ENCODE measurements at places on chromosomes 7 and 10. TPM values are rescaled to one million over a fixed set of nuclear protein-coding genes. Genes with fewer than 3 reads are reported as not detected.
A peak's percentile ranks its signal among the peaks of the same experiment; 100 is the strongest.

Gene RELN
- total RNA-seq, result 0.20 TPM

Gene SOSTDC1
- 0.20 TPM for total RNA-seq

- no peaks in the 10 kb centered on the region for H3K36me3 ChIP-seq
- no peak overlapping the region for H3K4me3 ChIP-seq
- peaks cover 11% of the 10 kb centered on the region for H3K4me1 ChIP-seq
- no peak for DNase-seq
- no peak overlapping the region for H3K27ac ChIP-seq
- H3K27me3 ChIP-seq, result no peaks in the 10 kb centered on the region
Measured at GRCh38 chr10:122493761-122494160, 32.4 kb downstream of the HTRA1 start.

DNA sequence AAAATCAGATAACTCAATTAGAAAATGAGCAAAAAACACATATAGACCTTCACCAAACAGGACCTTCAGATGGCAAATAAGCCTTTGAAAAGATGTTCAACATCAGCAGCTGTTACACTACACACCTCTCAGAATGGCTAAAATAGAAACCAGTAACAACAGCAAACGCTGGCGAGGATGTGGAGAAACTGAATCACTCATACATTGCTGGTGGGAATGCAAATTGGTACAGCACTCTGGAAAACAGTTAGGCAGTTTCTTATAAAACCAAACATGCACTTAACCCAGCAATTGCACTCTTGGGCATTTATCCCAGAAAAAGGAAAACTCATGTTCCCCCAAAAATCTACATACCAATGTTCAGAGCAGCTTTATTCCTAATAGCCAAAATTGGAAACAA is 37.7 kb upstream of the SMARCD3 start:
- no peaks in the 10 kb centered on the region for H3K4me1 ChIP-seq
- no peaks in the 10 kb centered on the region for H3K27me3 ChIP-seq
- no peak for DNase-seq
- no peak overlapping the region for H3K27ac ChIP-seq
- no peaks in the 10 kb centered on the region for H3K36me3 ChIP-seq

DNA sequence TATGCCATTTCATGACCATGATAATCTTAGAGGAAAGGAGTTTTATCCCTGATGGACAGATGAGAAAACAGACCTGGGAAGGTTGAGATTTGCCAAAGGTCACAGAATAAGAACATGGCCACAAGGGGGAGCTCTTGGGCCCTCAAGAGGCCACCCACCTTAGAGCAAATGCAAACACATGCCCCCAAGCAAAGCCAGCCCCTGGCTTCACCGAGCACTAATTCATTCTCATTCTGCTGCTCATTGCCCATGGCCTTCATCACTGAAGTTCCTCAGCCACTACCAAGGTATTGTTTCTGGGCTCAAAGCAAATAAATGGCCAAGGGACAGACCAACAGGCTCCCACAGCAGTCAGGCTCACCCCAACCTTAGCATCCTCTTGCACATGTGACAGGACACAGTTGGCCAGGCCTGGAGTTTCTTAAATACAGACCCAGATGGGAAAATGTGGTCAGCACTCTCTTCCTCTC is 44.2 kb downstream of the PDLIM1 start:
- no peaks in the 10 kb centered on the region for H3K4me1 ChIP-seq
- no peak overlapping the region for H3K4me3 ChIP-seq
- no peak overlapping the region for H3K27ac ChIP-seq
- peak; percentile 65 for DNase-seq

DNA sequence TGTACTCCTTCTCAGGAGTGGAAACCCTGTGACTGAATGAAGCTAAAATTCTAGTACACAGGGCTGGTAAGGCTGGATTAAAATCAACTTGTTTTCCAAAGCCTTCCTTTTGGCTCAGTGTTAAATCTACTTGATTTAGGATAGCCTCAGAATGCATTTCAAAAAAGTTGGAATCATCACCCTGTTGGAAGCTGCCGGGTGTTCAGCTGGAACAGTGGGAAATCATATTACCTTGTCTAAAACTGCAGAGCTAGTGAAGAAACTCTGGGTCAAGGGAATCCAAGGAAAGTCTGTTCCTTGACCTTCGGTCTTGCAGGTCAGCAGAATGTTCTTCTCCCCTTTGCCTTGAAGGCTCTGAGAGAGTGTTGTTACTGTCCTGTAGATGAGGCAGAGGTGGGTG is 252.1 kb upstream of the INHBA start:
- H3K4me1 ChIP-seq, result no peaks in the 10 kb centered on the region
- no peak for DNase-seq
- peaks cover 33% of the 10 kb centered on the region for H3K27me3 ChIP-seq
- H3K36me3 ChIP-seq, result no peaks in the 10 kb centered on the region
- no peak overlapping the region for H3K27ac ChIP-seq
- no peak overlapping the region for H3K4me3 ChIP-seq

- H3K36me3 ChIP-seq, result no peaks in the 10 kb centered on the region
- H3K27ac ChIP-seq, result no peak overlapping the region
- DNase-seq, result no peak
- no peaks in the 10 kb centered on the region for H3K4me1 ChIP-seq
- no peak overlapping the region for H3K4me3 ChIP-seq
Measured at GRCh38 chr10:111677759-111678158, 505.8 kb downstream of the GPAM start.

- H3K27ac ChIP-seq, result no peak overlapping the region
- H3K27me3 ChIP-seq, result peaks cover 28% of the 10 kb centered on the region
- H3K36me3 ChIP-seq, result no peaks in the 10 kb centered on the region
- no peak for DNase-seq
- no peaks in the 10 kb centered on the region for H3K4me1 ChIP-seq
Measured at GRCh38 chr10:43965033-43965917, 316.6 kb upstream of the ZNF32 start.

DNA sequence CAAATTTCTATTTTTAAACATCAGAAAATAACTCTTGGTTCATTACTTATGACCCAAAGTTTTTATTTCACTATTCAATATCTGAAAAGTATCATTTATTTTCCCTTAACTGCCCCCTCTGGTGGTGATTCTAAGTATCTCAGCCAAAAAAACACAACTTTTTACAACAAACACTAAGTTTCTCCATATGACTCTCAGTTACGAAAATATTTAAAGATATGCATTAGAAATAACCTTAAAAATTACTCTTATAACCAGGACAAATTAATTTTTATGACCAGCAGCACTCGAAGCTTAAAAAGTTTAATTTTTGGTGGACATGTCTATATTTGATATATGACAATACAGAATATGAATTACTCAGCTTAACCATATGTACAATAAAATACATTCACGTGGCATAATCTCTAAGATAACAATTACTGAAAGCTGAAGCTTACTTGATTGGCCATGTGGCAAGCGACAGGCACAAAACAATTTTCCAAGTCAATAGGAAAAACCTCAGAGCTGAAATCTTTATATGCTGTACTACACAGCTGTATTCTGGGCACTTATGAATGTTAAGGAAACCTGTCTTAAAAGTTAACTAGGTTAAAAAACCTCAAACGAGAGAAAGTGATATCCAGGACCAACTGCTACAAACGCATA is 2.3 kb downstream of the HNRNPA2B1 start:
- H3K36me3 ChIP-seq, result peaks cover 65% of the 10 kb centered on the region
- peak overlapping the region; percentile 68 for H3K4me3 ChIP-seq
- peak overlapping the region; percentile 97 for H3K27ac ChIP-seq
- H3K4me1 ChIP-seq, result peaks cover 27% of the 10 kb centered on the region
- DNase-seq, result no peak

GRCh38 chr10:58341422-58341821 is 6.6 kb downstream of the UBE2D1 start:
- no peak for DNase-seq
- no peak overlapping the region for H3K27ac ChIP-seq
- no peaks in the 10 kb centered on the region for H3K4me1 ChIP-seq
- H3K36me3 ChIP-seq, result no peaks in the 10 kb centered on the region
- H3K4me3 ChIP-seq, result no peak overlapping the region

Measured in HCT116 (cell line).